Dorsolateral prefrontal cortex (tissue), 122 donors: ENCODE measurements at places on chromosomes 13 and 19. TPM values are rescaled to one million over a fixed set of nuclear protein-coding genes. Genes with fewer than 3 reads are reported as not detected.

GRCh38 chr19:14114854-14115253 is 2.7 kb downstream of the PRKACA start:
- no peak for DNase-seq

DNA sequence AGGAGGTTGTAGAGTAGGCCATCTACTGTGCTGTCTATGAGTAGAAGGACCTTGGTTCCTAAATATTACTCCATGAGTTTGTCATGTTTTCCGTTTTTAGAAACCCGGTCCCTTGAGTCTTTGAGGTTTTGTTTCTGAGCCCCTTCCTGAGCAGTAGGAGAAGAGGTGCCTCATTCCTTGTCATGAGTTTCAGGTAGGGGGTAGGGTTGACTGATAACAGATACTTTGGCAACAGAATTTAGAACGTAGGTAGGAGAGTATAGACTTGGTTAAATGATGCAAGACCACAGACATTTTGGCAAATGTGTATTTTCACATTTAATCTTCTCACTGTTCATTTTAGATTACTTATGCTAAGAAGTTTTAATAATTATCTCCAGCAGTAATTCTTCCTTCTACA is 24.6 kb downstream of the LMO7 start:
- no peak for DNase-seq

DNA sequence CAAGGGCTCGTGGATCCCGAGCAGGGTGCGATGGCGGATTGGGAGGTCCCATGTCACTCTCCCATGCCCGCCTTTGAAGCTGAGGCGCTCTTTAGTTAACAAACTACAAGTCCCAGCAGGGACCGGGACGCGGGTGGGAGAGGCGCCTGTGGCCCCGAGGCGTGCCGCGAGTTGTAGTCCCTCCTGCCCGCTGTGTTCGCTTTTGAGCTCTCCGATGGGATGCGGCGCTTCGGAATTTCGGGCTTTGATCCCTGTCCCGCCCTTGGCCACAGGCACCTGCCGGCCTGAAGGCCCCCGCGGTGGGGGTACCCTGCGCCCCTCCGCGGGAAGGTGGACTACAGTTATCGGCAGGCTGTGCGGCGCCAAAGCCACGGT is 11.0 kb downstream of the CYTH2 start:
- DNase-seq: peak; percentile 85

The ZNF841 gene
- total RNA-seq: 22.3 TPM

The GRIK5 gene
- total RNA-seq: 70.8 TPM
